Stimulated activated CD8-positive, alpha-beta memory T cell treated with anti-CD3 and anti-CD28 coated beads, Interleukin-7, amount 100 ng/mL, for 4 hours (primary cell): ENCODE measurements at places on chromosomes 1 and 21.

GRCh38 chr1:81477710-81478109, 323.0 kb upstream of the ADGRL2 start:
- DNase-seq, result no peak

DNA sequence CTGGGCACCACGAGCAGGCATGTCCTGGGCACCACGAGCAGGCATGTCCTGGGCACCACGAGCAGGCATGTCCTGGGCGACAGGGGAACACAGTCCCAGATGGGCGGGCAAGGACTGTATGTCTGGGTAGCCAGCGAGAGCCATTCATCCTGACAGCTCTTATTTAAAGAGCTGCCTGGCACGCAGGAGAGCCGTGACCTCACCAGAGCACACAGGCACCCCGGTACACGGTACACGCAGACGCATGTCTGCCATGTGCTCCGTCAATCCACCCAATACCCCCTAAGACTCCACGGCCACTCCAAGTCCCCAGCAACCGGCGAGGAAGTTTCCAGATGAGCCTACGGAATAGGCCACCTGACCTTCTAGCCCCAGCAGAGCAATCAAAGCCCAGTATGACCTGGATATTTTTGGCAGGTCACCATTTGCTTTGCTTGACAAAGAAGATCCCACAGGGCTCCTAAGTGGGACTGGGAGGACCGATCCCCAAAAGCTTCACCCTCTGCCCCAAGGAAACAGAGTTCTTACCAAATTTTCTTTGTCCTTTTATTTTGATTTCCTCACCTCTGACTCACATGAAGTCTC, 51.7 kb downstream of the CASZ1 start:
- no peak for DNase-seq

DNA sequence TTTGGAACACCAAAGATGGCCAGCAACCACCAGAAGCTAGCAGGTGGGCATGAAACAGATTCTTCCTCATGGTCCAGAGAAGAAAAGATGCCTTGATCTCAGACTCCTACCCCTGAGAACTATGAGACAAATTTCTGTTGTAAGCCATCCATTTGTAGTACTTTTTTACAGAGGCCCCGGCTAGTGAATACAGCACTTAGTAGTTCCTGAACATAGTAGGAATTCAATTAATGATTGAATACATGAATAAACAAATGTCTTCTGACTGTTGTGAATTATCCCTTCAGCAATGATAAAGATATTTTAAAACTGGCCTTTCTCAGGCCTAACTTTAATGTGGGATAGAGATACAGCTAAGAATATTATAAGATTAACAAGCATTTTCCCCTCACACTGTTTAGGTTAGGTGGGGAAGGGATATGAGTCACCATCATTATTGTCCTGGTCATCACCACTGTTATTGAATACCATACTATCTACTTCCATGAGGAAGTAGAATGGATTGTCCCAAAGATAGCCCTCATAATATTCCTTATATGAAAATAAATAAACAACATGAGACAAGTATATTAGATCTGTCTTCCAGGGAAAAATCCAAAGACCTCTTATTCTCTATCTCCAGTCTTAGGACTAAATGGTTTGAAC, 51.4 kb downstream of the ADCY10 start:
- DNase-seq, result no peak

- DNase-seq, result no peak
Measured at GRCh38 chr1:241697640-241698018, 45.5 kb downstream of the WDR64 start.

GRCh38 chr1:87986130-87986866, 657.6 kb downstream of the LMO4 start:
- no peak for DNase-seq

DNA sequence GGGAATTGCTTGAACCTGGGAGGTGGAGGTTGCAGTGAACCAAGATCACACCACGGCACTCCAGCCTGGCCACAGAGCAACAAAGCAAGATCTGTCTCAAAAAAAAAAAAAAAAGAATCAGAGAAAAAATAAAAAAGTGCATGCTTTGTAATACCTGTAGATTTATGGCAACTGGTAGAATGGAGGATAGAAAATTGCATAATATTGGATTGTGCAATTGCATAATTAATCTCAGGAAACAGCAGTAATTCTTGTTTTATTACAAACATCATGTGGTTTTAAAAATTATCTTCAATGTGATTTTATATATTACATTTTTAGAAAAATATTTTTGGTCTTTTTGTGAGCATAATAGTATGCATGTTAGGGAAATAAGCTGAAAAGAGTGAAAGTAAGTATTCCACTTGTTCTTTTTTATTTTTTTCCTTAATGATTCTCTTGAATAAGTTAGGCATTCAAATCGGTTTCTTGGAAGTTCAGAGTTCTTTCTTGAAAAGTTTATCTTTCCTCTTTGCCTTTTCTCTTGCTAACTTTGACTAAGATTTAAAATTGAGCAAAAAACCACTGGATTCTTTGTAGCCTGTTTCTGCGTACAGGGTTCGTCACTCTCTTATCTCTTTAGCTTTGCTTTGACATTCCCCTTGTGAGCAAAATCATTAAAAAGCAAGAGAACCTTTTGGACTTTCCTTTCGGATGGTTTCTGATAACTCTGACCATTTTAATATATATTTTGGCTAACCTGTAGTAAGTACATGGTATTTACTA, 127.5 kb upstream of the ADAMTS5 start:
- DNase-seq, result no peak

GRCh38 chr1:232965124-232965911, 14.9 kb downstream of the NTPCR start:
- DNase-seq, result no peak

GRCh38 chr1:53147174-53147573, 4.7 kb upstream of the SLC1A7 start:
- DNase-seq, result no peak

- DNase-seq, result no peak
Measured at GRCh38 chr1:32539584-32540571, 651 bp downstream of the ZBTB8A start.

DNA sequence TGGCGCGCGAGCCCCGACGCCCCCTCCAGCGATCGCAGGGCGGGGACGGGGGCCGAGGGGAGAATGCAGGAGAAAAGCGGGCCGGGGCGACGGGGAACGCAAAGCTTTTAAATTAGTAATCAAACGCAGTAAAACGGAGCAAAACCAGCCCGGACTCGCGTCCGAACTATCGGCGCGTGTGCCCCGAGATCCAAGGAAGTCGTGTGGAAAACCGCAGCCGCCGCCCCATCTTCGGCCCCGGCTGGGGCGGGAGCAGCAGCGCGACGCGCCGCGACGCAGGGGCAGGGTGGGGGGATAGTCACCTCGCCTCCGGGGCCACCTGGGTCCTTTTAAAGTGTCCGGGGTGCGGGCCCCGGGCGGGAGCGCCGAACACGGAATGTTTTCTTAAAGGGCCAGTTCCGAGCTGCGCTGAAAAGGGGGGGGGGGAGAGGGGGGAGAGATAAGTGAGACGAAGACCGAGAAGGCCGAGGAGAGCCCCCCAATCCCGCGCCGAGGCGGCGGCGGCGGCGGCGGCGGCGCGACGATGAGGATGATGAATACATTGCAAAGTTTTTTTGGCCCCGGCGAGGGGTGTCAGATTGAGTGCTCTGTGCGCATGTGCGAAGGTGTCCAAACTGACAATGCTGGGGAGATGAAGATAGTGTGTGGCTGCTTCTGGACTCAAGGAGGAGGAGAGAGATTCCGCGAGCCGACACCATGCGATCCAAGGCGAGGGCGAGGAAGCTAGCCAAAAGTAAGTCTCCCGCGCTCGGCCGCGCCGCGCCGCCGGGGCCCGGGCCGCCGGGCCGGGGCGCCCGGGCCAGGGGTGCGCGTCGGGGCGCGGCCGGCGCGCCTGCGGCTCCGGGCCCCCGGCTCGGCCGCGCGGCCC, at the start of gene PRDM16:
PRDM16 (plus strand) TSS at position 640 of the 868 bp plus-strand sequence; CDS start at position 697, 57 bp downstream.
- no peak for DNase-seq

GRCh38 chr1:202942426-202942825, 15.4 kb upstream of the KLHL12 start:
- no peak for DNase-seq

DNA sequence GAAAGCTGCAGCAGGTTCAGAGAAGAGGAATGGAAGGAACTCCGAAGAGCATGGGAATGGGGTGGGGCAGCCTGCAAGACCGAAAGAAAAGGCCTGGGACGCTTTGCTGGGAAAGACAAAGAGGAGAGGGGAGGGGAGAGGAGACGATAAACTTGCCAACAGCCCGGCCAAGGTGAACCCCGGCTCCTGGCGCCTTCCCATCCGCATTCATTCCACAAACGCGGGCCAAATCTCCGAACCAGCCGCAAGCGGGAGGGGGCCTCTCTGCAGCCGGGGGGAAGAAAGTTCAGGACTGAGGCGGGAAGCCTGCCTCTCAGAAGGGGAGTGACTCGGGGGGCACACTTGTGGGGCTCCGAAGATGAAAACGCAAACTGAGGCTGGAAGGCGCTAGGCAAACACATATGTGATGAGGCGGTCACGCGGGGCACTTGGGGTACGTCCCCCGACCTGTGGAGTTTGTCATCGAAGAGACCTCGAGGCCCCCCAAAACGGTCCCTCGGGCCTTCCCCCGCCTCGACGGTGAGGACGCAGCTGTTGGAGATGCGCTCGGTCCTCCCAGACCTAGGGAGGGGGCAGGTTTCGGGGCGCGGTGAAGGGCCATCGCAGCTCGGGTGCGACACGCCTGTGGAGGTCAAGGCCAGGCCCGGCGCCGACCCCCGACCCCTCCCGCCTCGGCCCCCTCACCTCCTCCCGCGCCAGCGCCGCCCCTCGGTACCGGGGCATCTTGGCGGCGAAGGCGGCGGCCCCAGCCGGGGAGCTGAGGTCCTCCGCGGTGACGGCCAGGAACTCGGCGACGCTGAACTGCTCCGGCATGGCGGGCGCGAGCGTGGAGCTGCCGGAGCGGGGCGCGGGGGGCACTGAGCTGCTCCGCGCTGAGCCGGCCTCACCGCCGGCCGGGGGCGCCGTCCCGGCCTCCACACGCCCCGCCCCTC, at the start of gene ASAP3:
ASAP3 (minus strand) TSS at position 859 of the 932 bp plus-strand sequence; CDS start at position 813, 46 bp downstream.
- no peak for DNase-seq

GRCh38 chr21:38120984-38121855, 135.6 kb upstream of the KCNJ15 start:
- no peak for DNase-seq

GRCh38 chr1:202622388-202622787, 87.9 kb downstream of the SYT2 start:
- no peak for DNase-seq

GRCh38 chr1:66954208-66954607, 29.4 kb downstream of the MIER1 start:
- no peak for DNase-seq

GRCh38 chr1:24108334-24109165, 3.4 kb downstream of the MYOM3 start:
- no peak for DNase-seq

GRCh38 chr1:195951313-195951712, 656.9 kb downstream of the KCNT2 start:
- DNase-seq, result no peak

DNA sequence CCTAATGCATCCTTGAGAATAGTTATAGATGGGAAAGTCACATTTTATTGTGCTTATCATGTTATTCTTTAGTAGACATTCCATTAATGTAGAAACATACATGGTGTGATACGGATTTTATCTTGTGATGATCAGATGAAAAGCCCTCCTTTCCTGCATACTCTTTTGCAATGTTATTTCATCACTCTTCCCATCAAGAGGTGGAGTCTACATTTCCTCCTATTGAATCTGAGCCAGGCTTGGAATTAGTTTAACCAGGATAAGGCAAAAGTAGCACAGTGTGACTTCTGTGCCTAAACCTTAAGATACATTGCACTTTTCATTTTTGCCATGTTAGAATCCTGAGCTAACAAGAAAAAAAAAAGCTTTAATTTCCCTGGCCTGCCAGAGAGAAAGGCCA, 393.7 kb upstream of the ST6GALNAC5 start:
- no peak for DNase-seq

- no peak for DNase-seq
Measured at GRCh38 chr1:97254731-97255463, 533.3 kb downstream of the PTBP2 start.

- DNase-seq, result no peak
Measured at GRCh38 chr1:206508956-206509355, 1.6 kb downstream of the RASSF5 start.

- DNase-seq, result no peak
Measured at GRCh38 chr1:93990010-93990409, 80.8 kb upstream of the GCLM start.

DNA sequence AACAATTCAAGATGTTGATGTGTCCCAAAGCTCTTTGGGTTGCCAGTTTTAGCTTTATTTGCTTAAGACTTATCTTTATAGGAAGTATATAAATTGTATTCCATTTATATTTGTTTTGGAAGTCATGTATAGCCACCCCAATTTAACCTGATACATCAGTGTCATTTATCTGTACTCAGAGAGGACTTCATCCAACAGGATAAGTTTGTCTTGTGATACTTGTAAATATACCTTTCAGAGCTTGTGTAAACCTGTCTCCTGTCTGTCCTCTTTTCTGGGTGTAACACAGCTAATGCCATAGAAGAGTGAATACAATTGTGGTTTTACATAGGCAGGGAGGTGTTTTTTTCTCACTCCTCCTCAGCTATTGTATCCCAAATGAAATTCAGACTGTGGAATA, 10.4 kb downstream of the PTGFR start:
- no peak for DNase-seq

DNA sequence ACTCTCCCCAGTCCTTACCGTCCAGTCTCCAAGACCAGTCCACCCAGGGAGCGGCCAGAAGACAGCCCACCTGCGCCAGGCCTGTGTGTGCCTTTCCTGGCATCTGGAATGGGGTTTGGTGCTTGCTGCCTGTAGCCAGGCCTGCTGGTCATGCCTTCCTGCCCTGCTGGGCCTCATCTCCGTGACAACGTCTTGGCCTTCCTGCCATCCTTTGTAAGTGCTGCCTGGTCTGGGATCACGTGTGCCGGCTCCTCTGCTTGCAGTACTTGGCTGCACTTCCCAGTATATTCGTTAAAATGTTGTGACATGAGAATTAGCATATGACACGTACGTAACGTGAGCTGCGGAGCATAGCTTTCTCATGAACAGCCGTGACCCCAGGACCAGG, 145.3 kb upstream of the COL6A1 start:
- DNase-seq, result no peak

GRCh38 chr1:93824834-93825233, 54.2 kb downstream of the DNTTIP2 start:
- no peak for DNase-seq

DNA sequence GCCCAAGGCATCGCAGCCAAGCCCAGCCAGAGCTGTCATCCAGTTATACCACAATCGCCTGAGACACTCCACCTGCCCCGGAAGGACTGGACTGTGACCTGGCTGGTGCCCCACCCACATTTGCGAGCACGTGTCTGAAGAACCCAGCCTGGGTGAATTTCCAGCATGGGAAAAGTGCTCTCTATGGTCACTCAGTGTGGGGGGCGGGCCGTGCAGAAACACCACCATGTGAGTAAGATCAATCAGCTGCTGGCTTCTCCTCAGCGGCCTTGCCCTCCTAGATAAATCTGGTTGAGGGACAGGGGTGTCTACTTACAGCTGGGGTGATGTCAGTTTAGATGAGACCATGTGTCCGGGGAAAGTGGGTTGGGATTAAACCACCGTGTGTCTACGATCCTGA, 44.8 kb downstream of the URB1 start:
- no peak for DNase-seq
